ENCODE measurements at places on chromosomes 7 and 10. TPM values are rescaled to one million over a fixed set of nuclear protein-coding genes. Genes with fewer than 3 reads are reported as not detected.
A peak's percentile ranks its signal among the peaks of the same experiment; 100 is the strongest.

- H3K4me1 ChIP-seq: no peaks in the 10 kb centered on the region
- H3K4me3 ChIP-seq: no peak overlapping the region
- peak; percentile 55 for DNase-seq
- H3K27me3 ChIP-seq: no peaks in the 10 kb centered on the region
- no peak overlapping the region for H3K27ac ChIP-seq
Measured at GRCh38 chr10:70762441-70763175, 22.6 kb downstream of the TBATA start.

- no peaks in the 10 kb centered on the region for H3K36me3 ChIP-seq
- H3K27ac ChIP-seq: no peak within 1 kb of the TSS
- peak; percentile 83 for DNase-seq
- H3K4me1 ChIP-seq: peaks cover 12% of the 10 kb centered on the region
Measured at GRCh38 chr7:158587162-158588084, at the start of gene PTPRN2. PTPRN2 (minus strand) TSS chr7:158587823.

DNA sequence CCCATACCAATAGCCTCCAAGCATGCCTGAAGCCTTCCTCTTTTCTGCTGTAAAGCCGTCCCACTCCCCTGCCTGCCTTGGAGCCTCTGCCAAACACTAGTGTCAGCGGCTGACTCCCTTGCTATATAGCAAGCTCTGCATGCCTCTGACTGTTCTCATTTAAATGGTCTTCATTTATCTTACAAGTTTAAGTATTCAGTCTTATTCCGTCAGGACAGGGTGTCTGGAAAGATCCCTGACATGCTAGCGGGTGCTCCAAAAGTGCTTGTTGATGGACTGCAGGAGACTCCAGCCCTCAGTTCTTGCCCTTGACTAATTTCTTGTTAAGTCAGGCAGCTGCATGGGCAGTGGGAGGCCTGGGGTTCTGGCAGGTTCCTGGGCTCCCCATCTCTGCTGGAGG is 298.7 kb downstream of the GFRA1 start:
- H3K4me3 ChIP-seq: no peak overlapping the region
- H3K27ac ChIP-seq: no peak overlapping the region
- H3K4me1 ChIP-seq: no peaks in the 10 kb centered on the region
- no peaks in the 10 kb centered on the region for H3K36me3 ChIP-seq

HOXA1 gene
- 0.75 TPM for total RNA-seq

GRCh38 chr7:84837405-84837804 is 349.5 kb downstream of the SEMA3D start:
- H3K4me3 ChIP-seq: no peak overlapping the region
- DNase-seq: no peak
- no peaks in the 10 kb centered on the region for H3K27me3 ChIP-seq
- no peak overlapping the region for H3K27ac ChIP-seq
- H3K4me1 ChIP-seq: no peaks in the 10 kb centered on the region

GRCh38 chr10:74841265-74841973 is 15.0 kb downstream of the KAT6B start:
- H3K27ac ChIP-seq: no peak overlapping the region
- peaks cover 28% of the 10 kb centered on the region for H3K4me1 ChIP-seq
- H3K36me3 ChIP-seq: peaks cover 17% of the 10 kb centered on the region
- no peaks in the 10 kb centered on the region for H3K27me3 ChIP-seq

METTL27 gene
- total RNA-seq: 2.3 TPM

GRCh38 chr10:121595351-121595805 is 2.9 kb downstream of the FGFR2 start:
- H3K4me1 ChIP-seq: peaks cover 3% of the 10 kb centered on the region
- H3K36me3 ChIP-seq: no peaks in the 10 kb centered on the region
- H3K4me3 ChIP-seq: peak overlapping the region; percentile 58
- H3K27ac ChIP-seq: no peak overlapping the region
- H3K27me3 ChIP-seq: peaks cover 32% of the 10 kb centered on the region

- peak overlapping the region; percentile 88 for H3K4me3 ChIP-seq
- no peaks in the 10 kb centered on the region for H3K27me3 ChIP-seq
- no peak for DNase-seq
- peaks cover 6% of the 10 kb centered on the region for H3K36me3 ChIP-seq
- H3K27ac ChIP-seq: peak overlapping the region; percentile 99
Measured at GRCh38 chr10:51700228-51700817, 928 bp upstream of the CSTF2T start.

DNA sequence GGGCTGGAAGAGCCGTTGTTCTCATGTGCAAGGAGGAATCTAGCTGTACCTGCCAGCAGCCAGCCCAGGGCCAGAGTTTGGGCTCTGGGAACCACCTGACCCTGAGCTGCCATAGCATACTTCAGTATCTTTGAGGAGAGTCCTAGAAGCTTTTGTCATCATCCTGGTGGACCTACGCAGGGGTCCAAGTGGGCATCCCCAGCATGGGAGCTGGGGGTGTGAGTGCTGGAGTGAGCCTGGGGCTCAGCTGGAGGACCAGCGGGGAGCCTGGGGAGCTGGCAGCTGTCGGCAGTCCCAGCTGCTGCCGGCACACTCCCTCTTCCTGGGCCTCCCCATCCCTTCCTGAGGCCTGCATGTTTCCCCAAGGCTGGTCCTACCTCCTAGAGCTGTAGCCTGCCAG is 32.5 kb downstream of the C10orf105 start:
- no peaks in the 10 kb centered on the region for H3K4me1 ChIP-seq
- no peak overlapping the region for H3K4me3 ChIP-seq
- no peaks in the 10 kb centered on the region for H3K27me3 ChIP-seq

- DNase-seq: no peak
- H3K27me3 ChIP-seq: no peaks in the 10 kb centered on the region
- H3K4me1 ChIP-seq: peaks cover 51% of the 10 kb centered on the region
- no peak overlapping the region for H3K27ac ChIP-seq
- no peak overlapping the region for H3K4me3 ChIP-seq
Measured at GRCh38 chr10:44990965-44991364, 9.8 kb upstream of the ZNF22 start.

DNA sequence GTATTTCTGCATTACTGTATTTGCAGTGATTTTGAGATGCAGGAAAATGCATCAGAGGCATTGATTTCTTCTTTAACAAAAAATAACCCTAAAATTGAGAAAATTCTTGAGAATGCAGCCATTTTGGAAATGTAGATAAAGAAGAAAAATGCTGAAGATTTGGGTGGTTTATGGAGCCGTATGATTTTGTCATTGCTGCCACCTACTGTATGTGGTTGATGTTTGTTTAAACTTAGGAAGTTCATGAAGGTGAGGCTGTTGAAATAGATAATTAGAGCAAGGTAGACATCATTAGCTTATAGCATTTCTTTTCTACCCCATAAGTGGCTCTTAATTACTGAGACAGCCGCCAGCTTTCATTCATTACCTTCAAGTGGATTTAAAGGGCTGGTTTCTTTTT is 92.1 kb upstream of the SAMD8 start:
- no peak overlapping the region for H3K27ac ChIP-seq
- peaks cover 29% of the 10 kb centered on the region for H3K36me3 ChIP-seq
- H3K27me3 ChIP-seq: no peaks in the 10 kb centered on the region
- no peak for DNase-seq

ELFN1 gene
- total RNA-seq: 4.3 TPM

GRCh38 chr7:37048674-37049073 is 324.4 kb upstream of the AOAH start:
- H3K4me3 ChIP-seq: no peak overlapping the region
- no peaks in the 10 kb centered on the region for H3K36me3 ChIP-seq
- H3K4me1 ChIP-seq: peaks cover 6% of the 10 kb centered on the region
- H3K27ac ChIP-seq: no peak overlapping the region
- DNase-seq: no peak

STEAP4 gene
- total RNA-seq: 53.9 TPM

ORAI2 gene
- 20.0 TPM for total RNA-seq

- peaks cover 44% of the 10 kb centered on the region for H3K4me1 ChIP-seq
- H3K27me3 ChIP-seq: no peaks in the 10 kb centered on the region
- no peaks in the 10 kb centered on the region for H3K36me3 ChIP-seq
- peak overlapping the region; percentile 97 for H3K27ac ChIP-seq
- peak overlapping the region; percentile 72 for H3K4me3 ChIP-seq
Measured at GRCh38 chr10:86968994-86969355, 693 bp downstream of the ADIRF start.

PLXDC2 gene
- total RNA-seq: 129 TPM

GRCh38 chr10:90450797-90451196 is 407.0 kb downstream of the HTR7 start:
- H3K27me3 ChIP-seq: no peaks in the 10 kb centered on the region
- H3K4me1 ChIP-seq: no peaks in the 10 kb centered on the region
- DNase-seq: no peak
- H3K4me3 ChIP-seq: no peak overlapping the region
- no peaks in the 10 kb centered on the region for H3K36me3 ChIP-seq

C1QL3 gene
- total RNA-seq: not detected

GRCh38 chr7:79507131-79507530 is 53.7 kb upstream of the MAGI2 start:
- H3K27ac ChIP-seq: no peak overlapping the region
- H3K27me3 ChIP-seq: no peaks in the 10 kb centered on the region
- DNase-seq: no peak
- H3K4me3 ChIP-seq: no peak overlapping the region

DNA sequence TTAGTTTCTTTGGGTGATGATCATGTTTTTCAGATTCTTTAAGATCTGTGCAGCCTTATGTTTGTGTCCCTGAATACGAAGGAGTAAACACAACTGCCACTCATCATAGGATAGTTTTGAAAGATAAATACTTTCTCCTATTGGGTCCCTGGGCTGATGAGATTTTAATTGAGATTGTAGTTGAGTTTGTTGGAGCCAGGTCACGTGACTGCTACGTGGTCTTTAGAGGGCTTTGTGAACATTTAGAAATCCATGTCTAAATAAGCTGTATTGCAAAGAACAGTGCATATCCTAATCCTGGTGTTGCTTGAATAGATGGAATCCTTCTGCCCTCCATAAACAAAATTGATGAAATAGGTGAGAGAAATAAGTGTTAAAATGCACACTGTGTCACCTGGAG is 17.4 kb upstream of the ZNF716 start:
- no peak for DNase-seq
- H3K27me3 ChIP-seq: no peaks in the 10 kb centered on the region
- no peak overlapping the region for H3K4me3 ChIP-seq
- H3K36me3 ChIP-seq: no peaks in the 10 kb centered on the region

SEMA3A gene
- 12.0 TPM for total RNA-seq

DNA sequence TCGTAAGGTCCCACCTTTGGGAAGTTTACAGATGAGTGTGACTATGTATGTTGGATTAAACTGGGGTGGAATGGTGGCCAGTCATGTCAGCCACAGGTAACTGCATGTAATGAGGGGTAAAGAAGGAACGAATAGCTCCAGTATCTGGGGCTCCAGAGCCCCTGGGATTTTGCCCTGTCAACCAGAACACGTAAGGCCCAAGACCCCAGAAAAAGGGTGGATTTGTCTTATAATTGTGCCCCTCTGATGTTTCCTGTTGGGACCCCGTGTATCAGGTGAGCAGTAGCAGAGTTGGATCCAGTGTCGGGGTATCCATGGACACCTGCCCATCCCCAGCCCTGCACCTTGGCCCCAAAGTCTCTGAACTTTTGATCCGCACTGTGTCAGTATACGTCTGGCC is 76.9 kb downstream of the ADARB2 start:
- H3K4me3 ChIP-seq: no peak overlapping the region
- no peaks in the 10 kb centered on the region for H3K27me3 ChIP-seq
- DNase-seq: no peak
- no peaks in the 10 kb centered on the region for H3K4me1 ChIP-seq

HTR7 gene
- 0.64 TPM for total RNA-seq

- H3K27me3 ChIP-seq: no peaks in the 10 kb centered on the region
- H3K36me3 ChIP-seq: no peaks in the 10 kb centered on the region
- no peak overlapping the region for H3K27ac ChIP-seq
- peak; percentile 34 for DNase-seq
- no peak overlapping the region for H3K4me3 ChIP-seq
- H3K4me1 ChIP-seq: peaks cover 22% of the 10 kb centered on the region
Measured at GRCh38 chr10:49104323-49104722, 11.0 kb downstream of the VSTM4 start.

BEND7 gene
- 31.1 TPM for total RNA-seq

DNA sequence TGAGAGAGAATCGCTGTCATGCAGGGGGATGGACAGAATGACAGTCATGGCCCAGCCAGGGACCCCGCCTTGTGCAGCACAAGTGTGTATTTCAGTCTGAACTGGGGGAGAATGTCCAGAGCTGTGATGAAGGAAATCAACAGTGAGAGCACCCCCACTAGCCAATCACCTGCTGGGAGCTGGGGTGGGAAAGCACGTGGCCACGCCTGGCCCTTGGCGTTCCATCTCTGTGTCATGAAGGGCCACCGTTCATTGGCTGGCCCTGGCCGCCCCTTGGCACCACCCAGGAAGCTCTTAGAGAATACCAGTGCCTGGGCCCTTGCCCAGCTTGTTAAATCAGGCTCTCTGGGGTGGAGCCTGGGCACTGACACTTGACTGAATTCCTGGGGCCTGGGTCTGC is 22.8 kb downstream of the GRID1 start:
- H3K36me3 ChIP-seq: no peaks in the 10 kb centered on the region
- DNase-seq: peak; percentile 72
- H3K27me3 ChIP-seq: no peaks in the 10 kb centered on the region
- no peak overlapping the region for H3K4me3 ChIP-seq
- H3K27ac ChIP-seq: no peak overlapping the region

AKR1C2 gene
- total RNA-seq: 22.5 TPM

GRCh38 chr7:23475576-23475839 is 5.2 kb upstream of the IGF2BP3 start:
- no peak overlapping the region for H3K4me3 ChIP-seq
- no peaks in the 10 kb centered on the region for H3K36me3 ChIP-seq
- H3K27me3 ChIP-seq: peaks cover 99% of the 10 kb centered on the region
- H3K4me1 ChIP-seq: peaks cover 17% of the 10 kb centered on the region
- no peak overlapping the region for H3K27ac ChIP-seq

PALD1 gene
- total RNA-seq: 27.0 TPM

- H3K4me1 ChIP-seq: no peaks in the 10 kb centered on the region
- H3K27me3 ChIP-seq: no peaks in the 10 kb centered on the region
- DNase-seq: no peak
- H3K4me3 ChIP-seq: peak overlapping the region; percentile 43
- H3K27ac ChIP-seq: peak overlapping the region; percentile 79
Measured at GRCh38 chr10:79947787-79948424, 999 bp downstream of the SFTPD start.

DNA sequence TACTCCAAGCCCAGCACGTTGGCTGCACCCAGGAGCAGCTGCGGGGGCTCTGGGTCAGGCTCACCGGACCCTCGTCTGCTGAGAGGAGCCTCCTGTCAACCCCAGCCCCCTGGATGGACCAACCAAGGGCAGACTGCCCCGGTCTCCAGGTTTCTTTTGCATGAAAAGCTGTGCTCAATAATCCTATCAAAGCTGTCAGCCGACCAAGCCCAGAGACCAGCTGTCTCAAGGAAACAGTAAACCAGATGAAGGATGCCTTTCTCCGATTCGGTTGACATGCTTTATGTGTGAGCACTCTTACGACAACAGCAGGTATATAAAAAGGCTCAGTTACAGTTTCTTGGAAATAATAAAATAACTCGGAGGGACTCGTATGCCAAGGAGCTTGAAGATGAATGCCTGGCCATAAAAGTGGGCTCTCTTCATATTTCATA is 71.6 kb upstream of the BAIAP2L1 start:
- H3K27ac ChIP-seq: no peak overlapping the region
- H3K27me3 ChIP-seq: peaks cover 25% of the 10 kb centered on the region
- no peaks in the 10 kb centered on the region for H3K36me3 ChIP-seq
- DNase-seq: no peak
- H3K4me1 ChIP-seq: no peaks in the 10 kb centered on the region

GRCh38 chr7:41107330-41107937 is 595.5 kb downstream of the INHBA start:
- no peaks in the 10 kb centered on the region for H3K4me1 ChIP-seq
- no peaks in the 10 kb centered on the region for H3K36me3 ChIP-seq
- no peak overlapping the region for H3K27ac ChIP-seq
- no peak overlapping the region for H3K4me3 ChIP-seq
- H3K27me3 ChIP-seq: no peaks in the 10 kb centered on the region
